ENCODE measurements at places on chromosomes 2 and 18.

GRCh38 chr18:46596119-46596518 lies 60.9 kb downstream of the LOXHD1 start:
- no peak for DNase-seq

DNA sequence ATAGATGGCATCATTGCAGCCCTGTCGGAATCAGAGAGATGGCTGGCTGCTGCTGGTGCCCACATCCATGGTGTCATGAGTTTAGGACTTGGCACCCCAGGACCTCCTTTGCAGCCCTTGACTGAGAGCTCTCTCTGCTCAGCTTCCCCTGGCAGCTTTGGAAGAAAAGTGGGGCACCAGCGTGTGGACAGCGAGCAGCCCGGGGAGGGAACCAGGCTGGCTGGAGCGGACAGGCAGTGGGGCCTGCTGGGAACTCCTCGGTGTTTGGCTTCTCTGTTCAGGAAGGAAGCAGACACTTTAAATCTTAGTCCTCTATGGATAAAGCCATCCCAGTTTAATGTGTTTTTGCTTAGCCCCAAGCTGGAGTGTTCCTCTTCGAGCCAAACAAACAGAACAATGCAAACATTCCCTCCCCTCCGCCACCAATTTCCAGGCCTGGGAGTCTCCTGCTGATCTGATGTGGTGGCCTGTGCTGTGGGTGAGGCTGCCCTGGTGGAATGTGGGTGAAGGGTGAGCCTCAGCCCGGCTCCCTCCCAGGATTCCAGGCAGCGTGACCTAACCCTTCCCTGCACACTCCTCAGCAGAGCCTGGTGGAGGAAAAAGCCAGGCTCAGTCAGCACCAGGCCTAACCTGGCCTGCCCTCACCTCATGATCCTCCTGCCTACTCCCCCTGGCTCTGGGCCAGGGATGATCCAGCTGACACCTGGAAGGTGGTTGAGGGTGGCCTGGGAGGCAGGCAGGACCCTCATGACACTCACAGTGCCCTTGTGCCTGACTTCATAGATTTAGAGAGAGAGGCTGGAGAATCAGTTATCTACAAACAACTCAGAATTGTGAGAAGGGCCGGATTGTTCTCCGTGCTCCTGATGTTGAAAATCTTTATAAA lies 21.6 kb upstream of the ITGB6 start:
- DNase-seq, result no peak

DNA sequence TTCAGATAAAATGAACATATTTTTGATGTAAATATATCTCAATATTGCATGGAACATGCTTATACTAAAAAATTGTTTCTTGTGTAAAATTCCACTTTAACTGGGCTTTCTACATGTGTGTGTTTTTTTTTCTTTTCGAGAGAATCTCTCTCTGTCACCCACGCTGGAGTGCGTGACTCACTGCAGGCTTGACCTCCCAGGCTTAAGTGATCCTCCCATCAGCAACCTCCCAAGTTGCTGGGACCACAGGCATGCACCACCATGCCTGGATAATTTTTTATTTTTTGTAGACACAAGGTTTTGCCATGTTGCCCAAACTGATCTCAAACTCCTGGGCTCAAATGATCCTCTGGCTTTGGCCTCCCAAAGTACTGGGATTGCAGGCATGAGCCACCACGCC lies 254.6 kb downstream of the LOXHD1 start:
- no peak for DNase-seq

DNA sequence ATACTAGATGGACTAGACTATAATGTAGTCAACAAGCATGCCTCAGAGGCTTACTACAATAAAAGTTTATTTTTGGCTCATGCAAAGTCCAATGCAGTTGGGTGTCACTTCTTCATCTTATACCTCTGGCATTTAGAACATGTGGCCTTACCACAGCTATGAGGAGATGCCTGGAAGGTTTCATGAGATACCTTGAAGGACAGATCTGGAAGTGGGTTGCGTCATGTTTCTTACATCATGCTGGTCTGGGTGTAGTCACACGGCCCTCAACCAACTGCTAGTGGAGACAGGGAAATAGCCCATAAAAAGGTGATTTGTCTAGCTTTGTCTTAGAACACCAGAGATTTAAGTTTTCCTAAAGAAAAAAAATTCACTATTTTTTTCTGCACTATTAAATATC lies 91.7 kb upstream of the MMADHC start:
- no peak for DNase-seq

DNA sequence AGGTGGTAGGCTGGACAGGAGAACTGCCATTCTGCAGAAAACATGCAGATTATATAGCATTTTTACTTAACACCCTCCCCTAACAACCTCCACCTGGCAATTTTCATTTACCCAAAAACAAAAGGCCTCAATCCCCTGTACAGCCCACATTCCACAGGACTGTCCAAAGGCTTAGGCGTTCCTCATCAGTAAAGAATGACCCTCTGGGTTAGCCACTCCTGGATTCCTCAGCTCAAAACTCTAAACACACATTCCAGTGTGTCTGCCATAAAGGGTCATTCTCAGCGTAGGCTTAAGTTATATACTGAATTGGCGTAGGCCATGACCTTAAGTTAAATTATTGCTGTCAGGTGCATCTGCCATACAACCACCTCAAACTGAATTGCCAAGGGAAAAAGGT lies 261.8 kb upstream of the CHAC2 start:
- no peak for DNase-seq

GRCh38 chr2:70133491-70134322 lies 46.4 kb downstream of the PCBP1 start:
- no peak for DNase-seq

DNA sequence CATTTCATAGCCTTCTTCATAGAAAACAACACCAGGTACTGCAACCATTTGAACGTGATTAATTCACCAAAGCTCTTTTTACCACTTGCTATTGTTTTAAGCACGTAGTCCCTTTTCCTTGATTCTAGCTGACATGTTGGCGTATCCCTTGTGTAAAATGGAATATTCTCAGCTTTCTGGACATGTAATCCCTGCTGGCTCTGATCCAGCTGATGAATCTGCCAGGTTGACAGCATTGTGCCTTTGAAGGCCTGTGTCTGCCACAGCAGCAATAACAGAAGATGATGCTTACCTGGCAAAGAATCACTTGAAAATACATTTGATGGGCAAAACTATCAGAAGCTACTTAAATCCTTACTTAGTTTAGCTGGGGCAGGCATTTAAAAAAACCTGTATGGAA lies 81.0 kb upstream of the CCDC150 start:
- DNase-seq, result no peak

- DNase-seq, result no peak
Measured at GRCh38 chr18:8623549-8624106, 14.4 kb downstream of the RAB12 start.

GRCh38 chr18:74689251-74689650 lies 91.6 kb downstream of the ZNF407 start:
- no peak for DNase-seq

DNA sequence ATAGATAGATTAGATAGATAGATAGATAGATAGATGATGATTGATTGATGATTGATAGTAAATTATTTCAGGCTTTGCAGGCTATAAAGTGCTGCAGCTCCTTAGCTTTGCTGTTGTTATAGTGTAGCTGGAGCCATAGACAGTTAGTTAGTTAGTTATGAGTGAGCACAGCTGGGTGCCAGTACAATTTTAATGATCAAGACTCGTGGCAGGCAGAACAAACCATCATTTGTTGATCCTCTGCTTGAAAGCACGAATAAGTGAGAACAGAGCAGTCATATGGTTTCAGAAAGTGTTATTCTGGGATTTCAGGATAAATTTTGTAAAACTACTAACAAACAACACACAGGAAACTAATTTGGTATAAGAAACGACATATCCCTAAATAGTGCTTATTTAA lies 53.9 kb downstream of the THOC1 start:
- DNase-seq, result no peak

GRCh38 chr2:42787424-42787787 lies 5.0 kb downstream of the HAAO start:
- no peak for DNase-seq

- DNase-seq, result no peak
Measured at GRCh38 chr2:144194326-144195071, 325.4 kb downstream of the ZEB2 start.

- DNase-seq, result no peak
Measured at GRCh38 chr2:220277445-220277975, 650.1 kb downstream of the SLC4A3 start.

DNA sequence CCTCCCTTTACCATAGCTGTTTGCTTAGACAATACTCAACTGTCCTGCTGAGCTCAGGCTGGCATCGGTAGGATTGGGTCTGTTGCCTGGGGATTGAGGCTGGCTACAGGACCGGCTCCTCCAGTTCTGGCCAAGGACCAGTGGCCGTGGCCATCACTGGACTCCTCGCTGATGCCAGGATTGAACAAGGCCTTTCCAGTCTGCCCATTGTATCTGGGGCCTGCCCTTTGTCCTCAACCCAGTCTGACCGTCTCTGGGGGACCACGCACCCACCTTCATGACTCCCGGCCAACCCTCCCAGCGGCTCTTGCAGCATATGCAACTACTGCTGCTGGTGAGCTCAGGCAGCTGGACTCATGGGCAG lies 28.7 kb downstream of the SH2D6 start:
- DNase-seq, result no peak

DNA sequence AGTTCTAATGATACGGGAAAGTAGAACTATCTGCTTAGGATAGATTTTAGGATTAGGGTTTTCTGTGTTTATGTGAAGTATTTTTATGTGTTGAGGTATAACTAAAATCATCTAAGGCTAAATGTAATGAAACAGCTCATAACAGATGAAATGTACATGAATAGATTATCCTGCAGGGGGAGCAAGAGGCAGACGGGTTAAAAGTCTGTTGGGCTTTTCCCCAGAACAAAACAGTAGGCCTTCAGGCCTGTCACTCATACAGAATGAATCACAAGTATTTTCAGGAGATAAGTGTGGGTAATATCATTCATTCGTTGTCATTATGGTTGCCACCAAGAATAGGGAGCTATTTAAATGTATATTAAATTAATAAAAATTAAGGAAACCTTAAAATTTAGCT lies 107.9 kb upstream of the IL1R2 start:
- DNase-seq, result no peak

GRCh38 chr2:160970052-160970965 lies 189.9 kb upstream of the TANK start:
- DNase-seq, result no peak

- DNase-seq, result no peak
Measured at GRCh38 chr2:160647967-160648685, 154.5 kb upstream of the RBMS1 start.

GRCh38 chr2:101854877-101855276 lies 136.9 kb upstream of the IL1R2 start:
- no peak for DNase-seq

Data from stimulated activated CD4-positive, alpha-beta T cell treated with anti-CD3 and anti-CD28 coated beads, Interleukin-1b, Interleukin-23, amount 100 ng/mL, for 1 hour (primary cell).